ENCODE measurements at places on chromosomes 3 and 15. TPM values are rescaled to one million over a fixed set of nuclear protein-coding genes. Genes with fewer than 3 reads are reported as not detected.

Gene OXTR
- total RNA-seq, result 55.1 TPM

Gene SENP5
- 77.6 TPM for total RNA-seq

Gene CFAP92
- total RNA-seq, result 0.68 TPM

Gene MON1A
- total RNA-seq, result 23.4 TPM

Data from thoracic aorta (tissue), 2 donors.